ENCODE measurements at places on chromosomes 1 and 21. TPM values are rescaled to one million over a fixed set of nuclear protein-coding genes. Genes with fewer than 3 reads are reported as not detected.

The NUDT4B gene
- total RNA-seq: 10.3 TPM

The FCRL3 gene
- not detected for total RNA-seq

The MSH4 gene
- 1.9 TPM for total RNA-seq

The CCDC190 gene
- total RNA-seq: 0.94 TPM

The WNT2B gene
- 5.6 TPM for total RNA-seq

The OR10R2 gene
- total RNA-seq: not detected

The HJV gene
- total RNA-seq: not detected

The NGF gene
- not detected for total RNA-seq

The INKA2 gene
- total RNA-seq: 2.8 TPM

The SHE gene
- 1.3 TPM for total RNA-seq

The NTMT2 gene
- total RNA-seq: 0.63 TPM
